ENCODE measurements at places on chromosomes 1 and 21. TPM values are rescaled to one million over a fixed set of nuclear protein-coding genes. Genes with fewer than 3 reads are reported as not detected.

TRIM45 gene
- 16.6 TPM for total RNA-seq

- H3K4me1 ChIP-seq = peaks cover 4% of the 10 kb centered on the region
- no peak overlapping the region for H3K4me3 ChIP-seq
- no peak for DNase-seq
- peaks cover 1% of the 10 kb centered on the region for H3K36me3 ChIP-seq
- no peak overlapping the region for H3K27ac ChIP-seq
Observed at GRCh38 chr1:46537651-46538050, 13.8 kb downstream of the KNCN start.

DNA sequence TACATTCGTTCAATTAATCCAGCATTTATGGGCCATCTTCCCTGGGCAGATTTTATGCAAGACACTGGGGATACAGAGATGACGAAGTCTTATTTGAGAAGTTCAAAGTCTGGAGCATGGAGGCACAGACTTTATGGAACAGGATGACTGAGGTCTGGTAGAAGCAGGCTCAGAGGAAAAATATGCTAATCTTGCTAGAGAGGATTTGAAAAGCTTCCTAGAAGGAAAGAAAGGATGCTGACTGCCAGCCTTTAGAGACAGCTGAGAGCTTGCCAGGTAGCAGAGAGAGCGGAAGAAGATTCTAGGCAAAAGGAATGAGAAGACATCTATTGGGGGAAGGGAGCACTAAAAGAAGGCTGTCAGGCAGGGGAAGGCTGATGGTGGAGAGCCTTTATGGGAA is 75.5 kb upstream of the ATP5PO start:
- no peak overlapping the region for H3K4me3 ChIP-seq
- no peak overlapping the region for H3K27ac ChIP-seq
- no peaks in the 10 kb centered on the region for H3K27me3 ChIP-seq
- peaks cover 7% of the 10 kb centered on the region for H3K4me1 ChIP-seq
- DNase-seq = no peak

- no peak for DNase-seq
- H3K4me3 ChIP-seq = no peak overlapping the region
- peaks cover 58% of the 10 kb centered on the region for H3K27me3 ChIP-seq
- no peaks in the 10 kb centered on the region for H3K4me1 ChIP-seq
- no peak overlapping the region for H3K27ac ChIP-seq
Observed at GRCh38 chr1:12059722-12060464, 3.2 kb upstream of the TNFRSF8 start.

- H3K4me1 ChIP-seq = peaks cover 31% of the 10 kb centered on the region
- H3K36me3 ChIP-seq = no peaks in the 10 kb centered on the region
- H3K27ac ChIP-seq = no peak overlapping the region
Observed at GRCh38 chr1:59443310-59443709, 146.4 kb downstream of the FGGY start.

- H3K27ac ChIP-seq = no peak overlapping the region
- no peak for DNase-seq
- H3K36me3 ChIP-seq = no peaks in the 10 kb centered on the region
- peaks cover 12% of the 10 kb centered on the region for H3K4me1 ChIP-seq
- H3K27me3 ChIP-seq = peaks cover 2% of the 10 kb centered on the region
Observed at GRCh38 chr1:8284127-8284526, 33.8 kb upstream of the SLC45A1 start.

- no peaks in the 10 kb centered on the region for H3K36me3 ChIP-seq
- peaks cover 66% of the 10 kb centered on the region for H3K27me3 ChIP-seq
- no peaks in the 10 kb centered on the region for H3K4me1 ChIP-seq
- no peak overlapping the region for H3K27ac ChIP-seq
- no peak for DNase-seq
Observed at GRCh38 chr1:34645919-34646318, 108.9 kb upstream of the GJB5 start.

DNA sequence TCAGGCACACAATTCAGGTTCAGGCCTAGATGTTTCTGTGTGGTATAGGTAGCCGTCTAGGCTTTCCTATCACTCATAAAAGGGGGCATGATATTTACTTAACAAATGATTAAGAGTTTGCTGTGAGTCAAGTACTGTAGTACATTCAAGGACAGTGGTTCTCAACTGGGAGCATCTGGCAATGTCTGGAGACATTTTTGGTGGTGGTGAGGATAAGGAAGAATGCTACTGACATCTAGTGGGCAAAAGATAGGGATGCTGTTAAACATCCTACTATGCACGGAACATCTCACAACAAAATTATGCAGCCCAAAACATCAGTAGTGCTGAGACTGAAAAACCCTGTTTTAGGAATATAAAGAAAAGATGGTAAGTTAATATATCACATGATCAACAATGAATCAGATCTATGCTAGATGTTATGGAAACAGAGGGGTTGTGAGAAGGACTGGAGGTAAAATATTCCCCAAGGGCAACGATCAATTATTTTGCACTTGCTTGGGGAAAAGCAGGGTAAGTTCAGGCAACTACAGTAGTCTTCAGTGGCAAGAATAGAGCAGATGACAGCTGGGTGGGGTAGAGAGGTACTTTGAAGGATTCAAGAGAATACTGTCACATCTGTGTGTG is 4.9 kb downstream of the DNTTIP2 start:
- DNase-seq = no peak
- H3K4me1 ChIP-seq = peaks cover 25% of the 10 kb centered on the region
- peak overlapping the region; percentile 38 for H3K4me3 ChIP-seq
- H3K27ac ChIP-seq = no peak overlapping the region

- peaks cover 9% of the 10 kb centered on the region for H3K36me3 ChIP-seq
- no peak overlapping the region for H3K27ac ChIP-seq
- peak; percentile 71 for DNase-seq
- H3K4me3 ChIP-seq = no peak overlapping the region
Observed at GRCh38 chr1:40078512-40079333, 18.3 kb downstream of the PPT1 start.
